NCI-H187 (cell line): ENCODE measurements at places on chromosomes 7 and 10.

DNA sequence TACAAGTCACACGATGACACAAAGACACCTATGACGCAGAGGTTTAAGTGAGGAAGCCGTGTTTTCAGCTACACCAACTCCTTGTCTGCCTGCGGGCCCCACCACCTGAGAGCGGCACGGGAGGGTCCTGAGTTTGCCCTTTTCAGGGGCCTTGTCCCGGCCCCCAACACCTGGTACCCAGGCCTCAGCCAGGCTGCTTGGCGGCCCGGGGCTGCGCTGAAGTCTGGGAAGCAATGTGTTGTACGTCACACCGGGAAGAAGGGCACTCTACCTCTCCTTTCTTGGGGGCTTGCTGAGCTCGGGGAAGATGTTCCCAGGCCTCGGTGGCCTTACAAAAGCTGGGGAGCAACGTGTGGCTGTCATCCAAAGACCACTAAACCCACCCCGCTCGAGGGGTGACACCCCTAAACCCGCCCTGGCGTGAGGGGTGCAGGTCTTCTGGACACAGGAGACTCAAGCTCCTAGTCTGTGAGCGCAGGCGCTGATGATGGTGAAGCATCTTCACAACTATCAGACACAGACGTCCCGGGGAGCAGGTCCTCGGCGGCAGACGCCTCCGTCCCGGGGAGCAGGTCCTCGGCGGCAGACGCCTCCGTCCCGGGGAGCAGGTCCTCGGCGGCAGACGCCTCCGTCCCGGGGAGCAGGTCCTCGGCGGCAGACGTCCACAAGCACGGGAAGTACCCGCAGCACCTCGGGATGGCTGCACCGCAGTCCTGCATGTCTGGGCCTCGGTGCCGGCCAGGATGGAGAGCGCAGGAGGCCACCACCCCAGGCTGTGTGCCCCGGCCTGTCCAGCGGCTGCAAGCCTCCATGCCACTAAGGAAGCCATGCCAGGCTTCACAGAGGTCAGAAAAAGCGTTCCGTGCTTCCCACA lies 15.4 kb downstream of the CFAP46 start:
- DNase-seq = no peak

DNA sequence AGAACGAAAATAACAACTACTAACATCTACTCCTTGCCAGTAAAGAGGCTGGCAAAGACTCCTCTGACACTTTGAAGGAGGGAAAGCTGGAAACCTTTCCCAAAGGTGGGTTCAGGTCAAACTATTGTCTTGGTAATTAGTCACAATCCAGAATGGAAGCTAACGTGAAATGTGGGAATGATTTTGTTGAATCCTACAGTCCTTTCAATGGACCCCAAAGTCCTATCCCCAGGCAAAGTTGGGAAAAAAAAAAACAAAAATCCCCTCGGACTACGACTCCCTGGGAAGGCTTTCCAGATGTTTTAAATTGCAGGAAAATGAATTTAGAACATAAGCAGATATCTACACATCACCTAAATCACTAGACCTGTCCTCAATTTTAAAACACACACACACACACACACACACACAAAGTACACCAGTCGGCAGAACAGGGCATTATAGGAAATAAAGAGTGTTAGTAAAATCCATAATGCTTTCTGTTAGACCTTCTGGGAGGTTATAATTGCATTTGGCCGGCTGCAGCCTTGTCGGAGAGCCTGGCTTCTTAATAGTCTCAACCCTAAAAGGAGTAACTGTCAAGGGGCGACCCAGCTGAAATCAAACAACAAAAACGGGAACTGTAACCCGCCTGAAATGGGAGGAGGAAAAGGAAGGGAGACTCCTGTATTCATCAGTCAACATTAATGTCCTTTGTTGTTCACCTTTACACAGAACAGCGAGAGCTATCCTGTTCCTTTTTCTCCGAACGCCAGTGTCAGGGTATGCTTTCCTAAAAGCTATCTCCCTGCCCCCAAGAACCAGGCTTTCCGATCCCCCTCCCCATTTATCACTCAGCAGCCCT lies 1.5 kb downstream of the DOCK4 start:
- DNase-seq = no peak

DNA sequence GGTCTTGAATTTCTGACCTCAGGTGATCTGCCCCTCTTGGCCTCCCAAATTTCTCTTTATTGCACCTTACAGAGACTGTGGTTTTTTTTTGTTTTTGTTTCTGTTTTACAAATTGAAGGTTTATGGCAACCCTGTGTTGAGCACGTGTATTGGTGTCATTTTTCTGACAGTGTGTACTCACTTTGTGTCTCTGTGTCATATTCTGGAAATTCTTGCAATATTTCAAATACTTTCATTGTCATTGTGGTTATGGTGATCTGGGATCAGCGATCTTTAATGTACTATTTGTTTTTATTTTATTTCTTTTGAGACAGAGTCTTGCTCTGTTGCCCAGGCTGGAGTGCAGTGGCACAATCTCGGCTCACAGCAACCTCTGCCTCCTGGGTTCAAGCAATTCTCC lies 89.8 kb downstream of the PRTFDC1 start:
- no peak for DNase-seq

GRCh38 chr10:55144001-55144400 lies 343.0 kb upstream of the PCDH15 start:
- no peak for DNase-seq

- no peak for DNase-seq
These were observed 71.8 kb downstream of the SEMA3D start for GRCh38 chr7:85115006-85115405.

GRCh38 chr7:421136-421991 lies 98.3 kb downstream of the PDGFA start:
- no peak for DNase-seq

- DNase-seq = no peak
These were observed 20.1 kb upstream of the FXYD4 start for GRCh38 chr10:43351301-43351700.

DNA sequence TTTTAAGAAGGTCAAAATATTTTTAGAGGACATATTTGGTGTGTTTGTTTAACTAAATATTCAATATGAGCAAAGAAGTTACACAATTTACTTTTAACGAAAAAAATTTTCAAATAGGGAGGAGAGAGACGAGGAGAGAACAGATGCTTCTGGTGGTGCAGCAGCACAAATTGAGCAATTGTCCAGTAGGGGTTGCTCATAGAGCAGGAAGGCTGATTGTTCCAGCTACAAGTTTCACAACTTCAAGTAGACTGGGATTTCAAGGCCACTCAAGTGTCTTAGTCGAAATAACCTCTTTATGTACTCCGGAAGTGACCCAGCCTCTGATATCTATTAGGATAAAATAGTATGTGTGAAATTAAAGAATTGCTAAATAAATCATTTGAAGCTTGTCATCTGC lies 197.9 kb downstream of the HDAC9 start:
- no peak for DNase-seq

GRCh38 chr7:45709168-45710042 lies 135.2 kb downstream of the ADCY1 start:
- no peak for DNase-seq

GRCh38 chr7:37908221-37908788 lies 8.3 kb downstream of the SFRP4 start:
- no peak for DNase-seq
